ENCODE measurements at places on chromosomes 12 and 14.

DNA sequence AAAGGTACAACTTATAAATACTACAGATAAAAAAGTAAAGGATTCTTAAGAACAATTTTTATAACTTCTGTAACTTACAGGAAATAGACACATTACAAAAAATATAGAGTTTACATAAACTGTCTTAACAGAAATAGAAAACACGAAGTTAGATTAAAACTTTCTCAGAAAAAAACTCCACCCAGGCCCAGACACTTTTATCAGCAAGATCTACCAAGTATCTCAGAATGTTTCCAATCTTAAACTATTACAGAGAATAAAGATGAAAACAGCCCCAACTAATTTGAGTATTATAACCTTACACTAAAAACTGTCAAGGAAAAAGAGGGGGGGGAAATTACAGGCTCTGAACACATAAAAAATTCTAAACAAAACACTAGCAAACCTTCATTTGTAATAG, 8.2 kb downstream of the ZFC3H1 start:
- DNase-seq, result no peak

DNA sequence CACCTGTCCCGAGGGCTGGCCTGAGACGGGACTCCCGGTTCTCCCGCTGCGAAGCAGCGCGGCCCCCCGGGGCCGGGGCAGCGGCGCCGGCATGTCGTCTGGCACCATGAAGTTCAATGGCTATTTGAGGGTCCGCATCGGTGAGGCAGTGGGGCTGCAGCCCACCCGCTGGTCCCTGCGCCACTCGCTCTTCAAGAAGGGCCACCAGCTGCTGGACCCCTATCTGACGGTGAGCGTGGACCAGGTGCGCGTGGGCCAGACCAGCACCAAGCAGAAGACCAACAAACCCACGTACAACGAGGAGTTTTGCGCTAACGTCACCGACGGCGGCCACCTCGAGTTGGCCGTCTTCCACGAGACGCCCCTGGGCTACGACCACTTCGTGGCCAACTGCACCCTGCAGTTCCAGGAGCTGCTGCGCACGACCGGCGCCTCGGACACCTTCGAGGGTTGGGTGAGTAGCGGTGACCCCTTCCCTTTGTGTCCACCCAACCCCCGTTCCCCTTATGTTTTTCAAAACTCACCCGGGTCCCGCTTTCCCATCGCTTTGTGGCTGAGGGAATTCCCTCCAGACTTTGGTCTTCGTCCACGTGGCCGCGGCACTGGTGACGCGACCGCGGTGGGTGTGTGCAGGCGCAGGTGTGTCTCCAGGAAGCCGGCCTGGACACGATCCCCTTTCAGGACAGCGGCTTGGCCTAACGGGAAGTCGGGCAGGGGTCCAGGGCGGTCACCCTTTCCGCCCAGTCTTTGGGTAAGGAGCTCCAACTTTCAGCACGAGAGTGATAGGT, 826 bp downstream of the PRKCH start:
- no peak for DNase-seq

DNA sequence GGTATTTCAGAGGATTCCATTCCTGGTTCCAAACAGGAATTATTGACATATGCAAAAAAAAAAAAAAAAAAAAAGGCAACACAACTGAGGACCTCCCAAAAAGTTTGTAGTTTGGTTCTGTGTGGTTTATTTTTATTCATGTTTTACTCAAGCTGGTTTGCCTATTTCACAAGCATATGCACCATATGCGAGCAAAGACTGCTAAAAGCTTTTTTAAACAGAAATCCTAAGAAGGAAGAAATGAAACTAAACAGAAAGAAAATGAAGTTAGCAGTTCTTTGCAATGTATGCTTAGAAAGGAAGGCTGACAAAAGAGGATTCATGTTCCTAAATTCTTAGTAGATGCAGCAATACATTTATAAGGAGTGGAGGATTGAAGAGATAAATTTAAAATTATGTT, 487.6 kb upstream of the FLRT2 start:
- DNase-seq, result no peak

- no peak for DNase-seq
These were observed 166.4 kb downstream of the AEBP2 start for GRCh38 chr12:19605720-19606119.

GRCh38 chr12:88058719-88059077, 29.5 kb upstream of the C12orf50 start:
- DNase-seq, result no peak

GRCh38 chr12:95548539-95549391, 2.5 kb downstream of the USP44 start:
- DNase-seq, result peak; percentile 77

DNA sequence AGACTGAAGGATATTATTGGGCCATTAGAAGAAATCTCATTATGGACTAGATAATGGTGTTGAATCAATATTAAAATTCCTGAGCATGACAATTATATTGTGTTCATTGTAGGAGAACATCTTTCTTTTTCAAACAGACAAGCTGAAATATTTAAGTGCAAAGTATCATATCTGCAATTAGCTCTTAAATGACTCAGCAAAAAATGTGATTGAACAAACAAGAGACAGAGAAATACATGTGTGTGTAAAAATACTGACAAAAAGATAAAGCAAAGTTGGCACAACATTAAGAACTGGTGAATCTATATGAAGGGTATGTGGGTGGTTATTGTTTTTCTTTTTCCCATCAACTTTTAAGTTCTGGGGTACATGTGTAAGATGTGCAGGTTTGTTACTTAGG, 9.5 kb downstream of the CEP290 start:
- DNase-seq, result no peak

GRCh38 chr14:36857842-36858445, 196.3 kb downstream of the PAX9 start:
- DNase-seq, result no peak

- no peak for DNase-seq
These were observed 134.0 kb downstream of the TMEM117 start for GRCh38 chr12:43969882-43970281.

GRCh38 chr14:90726656-90727055, 89.6 kb downstream of the TTC7B start:
- no peak for DNase-seq

GRCh38 chr14:104898195-104898558, 26.5 kb upstream of the PLD4 start:
- no peak for DNase-seq

DNA sequence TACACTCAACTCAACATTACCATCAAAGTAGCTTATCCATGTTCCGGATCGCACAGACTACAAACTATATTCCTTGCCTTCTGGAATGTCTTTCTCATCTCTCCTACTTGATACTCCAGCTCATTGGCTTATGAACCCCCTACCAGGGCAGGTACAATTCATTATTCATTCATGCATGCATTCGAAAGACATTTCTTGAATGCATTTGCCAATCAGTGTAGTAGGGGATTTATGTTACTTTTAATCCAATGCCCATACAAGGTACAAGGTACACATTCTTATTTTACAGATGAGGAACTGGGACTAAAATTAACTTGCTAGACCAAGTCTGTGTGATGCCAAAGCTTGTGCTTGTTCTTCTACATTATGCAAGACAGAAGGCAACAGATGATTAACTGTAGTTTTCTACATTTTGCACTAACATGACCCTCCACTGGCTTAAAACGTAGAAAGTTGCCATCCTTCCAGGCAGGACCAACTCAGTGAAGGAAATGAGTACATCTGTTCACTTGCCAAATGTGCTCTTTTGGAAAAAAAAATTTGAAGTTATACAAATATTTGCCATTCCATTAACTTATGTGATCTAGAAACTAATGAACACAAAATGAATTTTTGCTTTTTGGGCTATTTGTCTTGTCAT, 53.8 kb upstream of the KCNJ8 start:
- DNase-seq, result no peak

DNA sequence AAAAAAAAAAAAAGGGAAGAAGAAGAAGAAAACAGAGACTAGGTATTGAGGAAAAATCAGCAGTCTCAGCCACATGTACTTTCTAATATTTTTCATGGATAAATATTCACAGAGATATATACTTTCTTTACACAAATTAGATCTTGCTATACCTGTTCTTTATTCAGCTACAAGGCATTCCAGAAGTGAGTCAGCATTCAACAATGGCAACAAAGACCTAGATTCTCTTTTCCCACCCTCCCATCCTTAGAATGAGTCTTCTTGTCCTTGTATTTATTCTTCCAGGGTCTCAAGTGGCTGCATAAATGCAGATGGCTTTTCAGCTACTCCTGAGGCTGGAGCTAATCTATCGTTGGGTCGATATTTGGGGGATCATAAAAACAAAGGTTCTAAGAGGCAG, 93.0 kb downstream of the NT5DC3 start:
- DNase-seq, result no peak

DNA sequence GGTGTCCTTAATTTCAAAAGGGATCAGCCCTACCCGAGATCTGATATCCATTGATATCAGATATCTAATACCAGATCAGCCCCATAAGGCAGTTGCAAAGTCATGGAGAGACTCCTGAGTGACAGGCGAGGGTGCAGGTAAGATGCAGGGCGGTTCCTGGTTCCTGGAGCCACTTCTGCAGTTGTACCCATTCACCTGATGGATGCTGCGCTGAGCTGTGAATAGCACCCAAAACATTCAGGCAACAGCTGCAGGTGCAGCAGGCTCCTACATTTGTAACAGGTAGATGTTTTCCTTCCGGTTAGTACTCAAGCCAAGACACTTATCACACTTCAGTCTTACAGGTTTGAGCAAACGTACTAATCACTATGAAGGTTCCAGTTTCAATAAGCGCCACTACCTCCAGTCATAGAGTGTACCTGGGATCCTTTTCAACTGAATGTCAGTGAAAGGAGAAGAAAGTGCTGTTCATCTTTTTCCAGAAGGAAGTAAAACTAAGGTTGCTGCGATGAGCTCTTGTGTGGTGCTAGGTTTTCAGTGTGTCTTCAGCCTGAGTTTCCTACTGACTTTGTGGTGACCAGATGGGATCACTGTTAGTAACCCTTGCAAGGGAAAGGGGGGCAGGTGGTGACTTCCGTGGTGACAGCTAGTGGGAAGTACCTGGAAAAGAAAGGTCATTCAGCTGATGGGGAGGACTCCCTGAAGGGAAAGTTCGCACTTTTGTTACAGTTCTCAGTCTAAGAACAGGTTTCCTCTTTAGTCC, 1.9 kb downstream of the ATP6V0A2 start:
- no peak for DNase-seq

- peak; percentile 47 for DNase-seq
These were observed 31.8 kb upstream of the WSCD2 start for GRCh38 chr12:108097160-108097911.

DNA sequence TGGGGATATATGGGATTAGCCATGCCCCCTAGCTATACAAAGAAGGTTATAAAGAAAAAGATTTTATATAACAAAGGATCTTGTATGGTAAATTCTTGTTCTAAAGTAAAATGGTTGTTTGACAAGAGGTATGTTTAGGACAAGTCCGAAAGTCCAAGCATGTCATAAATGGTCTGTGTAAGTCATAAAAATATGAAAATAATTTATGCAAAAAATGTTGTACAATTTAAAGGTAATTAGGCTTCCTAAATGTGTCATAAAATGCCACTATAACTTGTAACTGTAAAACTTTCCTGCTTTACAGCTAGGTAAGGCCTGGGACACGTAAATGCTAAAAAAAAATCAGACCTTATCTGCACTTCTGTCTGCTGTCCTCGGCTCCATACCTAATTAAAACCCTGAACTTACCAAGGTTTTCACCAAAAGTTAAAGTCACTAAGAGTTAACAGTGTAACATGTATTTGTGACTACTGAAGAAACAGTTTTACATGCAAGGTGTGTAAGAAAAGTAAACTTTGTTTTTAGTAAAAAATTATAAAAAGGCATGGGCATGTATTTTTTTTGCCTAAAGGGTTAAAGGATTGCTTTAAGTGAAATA, 110.0 kb upstream of the RESF1 start:
- DNase-seq, result no peak

- DNase-seq, result no peak
These were observed 27.8 kb downstream of the PELI2 start for GRCh38 chr14:56145965-56146364.

Measured in coronary artery (tissue), 2 donors.